Natural killer cell treated with Interleukin-12 subunit alpha and Interleukin-12 subunit beta and Interleukin-15 and Interleukin-18, amount 100 ng/mL, for 72 hours (primary cell): ENCODE measurements at places on chromosomes 7 and 10. TPM values are rescaled to one million over a fixed set of nuclear protein-coding genes. Genes with fewer than 3 reads are reported as not detected.
A peak's percentile ranks its signal among the peaks of the same experiment; 100 is the strongest.

- H3K4me1 ChIP-seq = no peaks in the 10 kb centered on the region
- H3K36me3 ChIP-seq = no peaks in the 10 kb centered on the region
- H3K27ac ChIP-seq = no peak overlapping the region
- H3K27me3 ChIP-seq = peaks cover 5% of the 10 kb centered on the region
- DNase-seq = peak; percentile 5
- H3K4me3 ChIP-seq = no peak overlapping the region
Observed at GRCh38 chr10:42959833-42960232, 117.0 kb upstream of the RET start.

- no peaks in the 10 kb centered on the region for H3K4me1 ChIP-seq
- H3K27me3 ChIP-seq = no peaks in the 10 kb centered on the region
- DNase-seq = no peak
- H3K4me3 ChIP-seq = no peak overlapping the region
Observed at GRCh38 chr10:59047180-59047579, 129.3 kb upstream of the PHYHIPL start.

DNA sequence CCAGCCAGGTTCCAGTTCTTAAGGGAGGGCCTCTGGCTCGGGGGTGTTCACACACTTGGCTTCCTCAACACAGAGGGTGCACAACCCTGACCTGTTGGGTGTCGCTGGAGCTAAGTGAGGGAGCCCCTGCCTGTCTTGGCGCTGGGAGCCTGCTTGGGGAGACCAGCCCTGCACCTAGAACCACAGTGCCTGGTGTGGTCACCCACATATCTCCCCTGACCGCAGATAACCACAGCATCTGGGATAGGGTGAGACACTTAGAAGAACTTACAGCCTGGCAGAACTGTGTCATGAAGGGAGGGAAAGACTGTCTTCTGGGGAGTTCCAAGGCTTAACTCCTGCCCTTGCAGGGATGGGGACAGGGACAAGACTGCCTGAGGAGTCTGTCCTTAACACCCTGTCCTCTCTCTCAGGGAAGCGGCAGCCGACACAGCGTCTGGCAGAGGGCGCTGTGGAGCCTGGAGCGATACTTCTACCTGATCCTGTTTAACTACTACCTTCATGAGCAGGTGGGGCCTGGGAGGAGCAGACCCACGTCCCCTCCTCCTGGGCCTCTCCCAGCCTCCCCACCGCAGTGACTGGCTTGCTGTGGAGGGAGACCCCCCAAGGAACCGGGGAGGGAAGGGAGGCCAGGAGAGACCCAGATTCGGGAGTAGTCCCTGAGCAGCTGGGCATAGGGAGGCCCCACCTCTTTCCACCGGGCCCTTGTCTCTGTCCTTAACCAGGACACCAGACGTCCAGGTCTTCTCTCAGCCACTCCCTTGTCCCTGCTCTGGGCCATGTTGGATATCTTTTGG is 59.0 kb downstream of the PALD1 start:
- no peak overlapping the region for H3K27ac ChIP-seq
- H3K27me3 ChIP-seq = peaks cover 5% of the 10 kb centered on the region
- no peak overlapping the region for H3K4me3 ChIP-seq
- H3K4me1 ChIP-seq = peaks cover 8% of the 10 kb centered on the region
- no peak for DNase-seq
- H3K36me3 ChIP-seq = no peaks in the 10 kb centered on the region

DNA sequence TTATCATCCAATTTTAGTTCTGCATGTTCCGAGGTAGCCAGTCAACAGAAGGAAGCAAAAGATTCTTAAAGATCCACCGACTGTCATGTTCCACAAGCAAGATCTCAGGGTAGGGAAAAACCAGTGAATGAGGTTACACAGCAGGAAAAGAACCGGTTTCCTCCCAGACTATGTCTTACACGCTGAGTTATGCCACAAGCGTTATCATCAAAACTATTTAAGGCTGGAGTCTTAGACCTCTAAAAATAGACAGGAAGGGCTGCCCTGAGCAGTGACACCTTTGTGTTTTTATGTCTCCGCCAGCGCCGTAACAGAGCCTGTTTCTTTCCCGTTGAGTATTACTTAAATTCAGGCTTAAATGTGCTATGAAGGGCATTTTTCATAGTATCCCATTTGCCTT is 48.3 kb downstream of the PROSER2 start:
- H3K4me1 ChIP-seq = peaks cover 4% of the 10 kb centered on the region
- no peak overlapping the region for H3K27ac ChIP-seq
- no peak for DNase-seq
- no peaks in the 10 kb centered on the region for H3K36me3 ChIP-seq
- peaks cover 7% of the 10 kb centered on the region for H3K27me3 ChIP-seq

DNA sequence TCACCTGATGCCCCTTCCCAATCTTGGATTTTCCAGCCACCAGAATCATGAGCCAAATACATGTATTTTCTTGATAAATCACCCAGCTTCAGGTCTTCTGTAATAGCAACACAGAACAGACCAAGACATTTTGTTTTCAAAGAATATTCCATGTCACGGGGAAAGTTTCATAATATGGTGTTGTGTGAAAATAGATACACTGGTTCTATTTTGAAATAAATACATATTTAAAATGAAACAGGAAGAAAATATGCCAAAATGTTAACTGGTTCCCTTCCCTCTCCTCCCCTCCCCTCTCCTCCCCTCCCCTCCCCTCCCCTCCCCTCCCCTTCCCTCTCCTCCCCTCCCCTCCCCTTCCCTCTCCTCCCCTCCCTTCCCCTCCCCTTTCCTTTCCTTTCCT is 30.3 kb upstream of the CAMK1D start:
- H3K36me3 ChIP-seq = no peaks in the 10 kb centered on the region
- no peak for DNase-seq
- H3K4me1 ChIP-seq = no peaks in the 10 kb centered on the region

DNA sequence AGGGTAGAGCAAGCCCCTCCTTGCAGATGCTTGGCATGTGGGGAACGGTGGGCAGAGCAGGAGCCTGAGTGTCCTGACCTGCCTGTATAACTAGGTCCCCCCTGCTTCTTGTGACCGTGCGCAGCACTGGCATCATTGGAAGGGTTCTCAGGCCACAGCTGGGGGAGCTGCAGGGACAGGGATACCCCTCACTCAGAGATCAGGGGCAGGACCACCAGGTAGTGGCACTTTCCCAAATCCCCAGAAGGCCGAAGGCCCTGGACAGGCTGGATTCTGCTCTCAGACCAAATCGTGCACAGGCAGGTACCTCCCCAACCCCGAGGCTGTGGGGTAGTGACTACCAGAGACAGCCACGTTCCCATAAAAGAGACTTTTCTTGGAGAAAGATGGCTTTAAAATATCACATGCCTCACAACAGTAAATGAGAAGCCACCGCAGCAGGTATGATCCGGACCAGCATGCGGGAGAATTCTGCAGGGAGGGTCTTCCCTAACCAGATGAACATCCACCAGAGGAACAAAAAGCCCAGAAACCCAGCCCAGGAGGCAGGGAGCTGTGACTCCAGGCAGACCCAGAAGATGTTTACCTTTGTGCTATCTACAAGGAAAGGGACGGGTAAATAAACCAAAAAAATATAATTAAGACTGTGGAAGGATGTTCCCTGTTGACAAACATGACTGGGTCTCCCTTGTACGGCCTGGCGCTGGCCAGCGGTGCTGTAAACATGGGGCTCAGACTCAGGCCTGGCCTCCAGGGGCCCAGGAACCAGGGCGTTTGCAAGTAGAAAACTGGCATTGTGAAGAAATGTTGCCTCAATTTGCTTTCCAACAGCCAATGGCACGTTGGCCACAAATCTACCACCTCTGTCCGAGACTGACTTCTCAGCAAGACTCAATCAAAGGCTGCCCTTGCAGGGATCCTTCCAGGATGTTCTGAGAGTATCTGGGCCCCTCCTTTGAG is 180.0 kb downstream of the TNS3 start:
- H3K36me3 ChIP-seq = no peaks in the 10 kb centered on the region
- no peak for DNase-seq
- H3K4me1 ChIP-seq = no peaks in the 10 kb centered on the region
- H3K27me3 ChIP-seq = peaks cover 7% of the 10 kb centered on the region
- H3K27ac ChIP-seq = no peak overlapping the region

DNA sequence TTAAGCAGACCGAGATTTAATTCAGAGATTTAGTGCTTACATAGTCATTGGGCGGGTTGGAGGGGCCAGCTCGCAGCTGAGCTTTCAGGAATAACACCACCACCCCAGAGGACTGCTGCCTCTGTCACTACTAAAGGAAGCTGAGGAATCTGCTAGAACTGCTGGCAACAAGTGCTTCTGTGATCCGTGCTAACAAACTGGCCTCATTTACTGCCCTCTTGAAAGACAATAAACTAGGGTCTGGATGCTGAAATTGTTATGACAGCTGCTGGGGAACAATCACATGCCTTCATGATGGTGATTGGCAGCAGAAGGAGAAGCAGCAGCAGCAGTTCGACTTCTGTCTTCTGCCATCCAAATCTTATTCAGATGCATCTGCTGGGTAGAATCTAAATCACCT is 285.5 kb upstream of the TAC1 start:
- H3K27ac ChIP-seq = no peak overlapping the region
- no peak for DNase-seq

DNA sequence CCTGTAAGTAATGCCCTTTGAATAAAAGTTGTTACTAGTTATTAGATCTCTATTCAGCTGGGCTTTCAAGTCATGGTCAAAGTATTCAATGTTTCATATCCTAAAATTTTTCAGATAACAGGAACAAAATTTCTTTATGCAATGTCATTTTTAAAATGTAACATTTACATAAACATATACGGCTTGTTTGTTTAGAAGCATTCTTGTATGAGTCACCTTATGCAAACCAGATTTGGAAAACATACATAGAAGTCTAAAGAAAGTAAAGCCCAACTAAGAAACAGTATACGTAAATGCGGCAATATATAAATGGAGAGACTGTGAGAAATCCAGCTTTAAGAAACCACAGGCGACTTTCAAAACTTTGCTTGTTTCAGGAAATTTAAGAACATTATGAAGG is 10.5 kb downstream of the TMEM168 start:
- peaks cover 21% of the 10 kb centered on the region for H3K36me3 ChIP-seq
- DNase-seq = no peak
- no peak overlapping the region for H3K4me3 ChIP-seq
- H3K27ac ChIP-seq = no peak overlapping the region
- H3K4me1 ChIP-seq = peaks cover 16% of the 10 kb centered on the region

GRCh38 chr7:43461349-43462024 is 121.4 kb upstream of the STK17A start:
- H3K4me3 ChIP-seq = no peak overlapping the region
- peaks cover 25% of the 10 kb centered on the region for H3K27me3 ChIP-seq
- H3K36me3 ChIP-seq = no peaks in the 10 kb centered on the region
- no peak for DNase-seq
- no peak overlapping the region for H3K27ac ChIP-seq

DNA sequence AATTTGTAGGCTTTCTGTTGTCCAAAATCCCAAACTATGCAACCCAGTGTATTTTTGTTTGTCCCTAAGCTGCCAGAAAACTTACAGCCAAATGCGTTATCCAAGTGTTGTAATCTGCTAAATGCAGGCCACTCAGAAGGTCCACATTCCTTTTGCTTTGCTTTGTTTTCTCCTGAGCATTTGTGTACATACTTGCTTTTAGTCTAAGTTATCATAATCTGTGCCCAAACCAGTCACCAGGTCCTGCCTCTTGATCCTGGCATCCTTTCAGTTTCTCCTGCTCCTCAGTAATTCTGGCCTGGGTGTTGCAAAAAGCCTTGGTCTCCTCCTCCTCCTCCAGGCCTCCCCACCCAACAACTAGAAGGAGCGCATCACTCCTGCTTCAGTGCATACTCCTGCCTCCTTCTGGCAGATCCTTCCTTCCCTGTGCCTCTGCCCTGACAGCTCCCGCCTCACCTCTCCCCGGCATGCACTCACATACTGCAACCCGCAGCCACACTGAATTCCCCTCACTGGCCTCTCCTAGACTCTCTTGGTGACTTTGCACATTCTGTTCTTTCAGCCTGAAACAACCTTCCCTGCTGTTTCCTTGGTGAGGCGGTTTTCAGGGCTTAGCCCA is 2.3 kb downstream of the DENND2A start:
- no peaks in the 10 kb centered on the region for H3K36me3 ChIP-seq
- no peak overlapping the region for H3K4me3 ChIP-seq
- H3K27ac ChIP-seq = no peak overlapping the region

DNA sequence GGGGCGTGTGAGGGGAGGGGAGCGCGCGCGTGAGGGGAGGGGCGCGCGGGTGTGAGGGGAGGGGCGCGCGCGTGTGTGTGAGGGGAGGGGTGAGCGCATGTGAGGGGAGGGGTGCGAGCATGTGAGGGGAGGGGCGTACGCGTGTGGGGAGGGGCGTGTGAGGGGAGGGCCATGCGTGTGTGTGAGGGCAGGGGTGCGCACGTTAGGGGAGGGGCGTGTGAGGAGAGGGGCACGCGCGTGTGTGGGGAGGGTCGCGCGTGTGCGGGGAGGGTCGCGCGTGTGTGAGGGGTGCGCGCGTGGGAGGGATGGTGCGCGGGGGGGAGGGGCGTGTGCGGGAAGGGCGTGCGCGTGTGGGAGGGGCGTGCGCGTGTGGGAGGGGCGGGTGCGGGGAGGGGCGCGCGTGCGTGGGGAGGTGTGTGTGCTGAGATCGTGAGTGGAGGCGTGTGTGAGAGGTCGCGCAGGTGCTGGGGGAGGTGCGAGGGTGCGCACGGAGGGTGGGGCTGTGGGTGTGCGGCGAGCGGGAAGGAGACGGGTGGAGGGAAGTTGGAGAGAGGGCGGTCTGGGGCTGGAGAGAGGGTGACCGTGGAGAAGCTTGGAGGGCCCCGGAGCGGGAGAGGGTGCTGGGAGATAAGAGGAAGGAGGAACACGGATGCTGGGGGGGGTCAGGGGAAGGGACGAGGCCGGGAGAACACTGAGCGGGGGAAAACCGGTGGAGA is 19.7 kb downstream of the MXI1 start:
- H3K27me3 ChIP-seq = peaks cover 16% of the 10 kb centered on the region
- peak; percentile 67 for DNase-seq
- peak overlapping the region; percentile 83 for H3K27ac ChIP-seq

DNA sequence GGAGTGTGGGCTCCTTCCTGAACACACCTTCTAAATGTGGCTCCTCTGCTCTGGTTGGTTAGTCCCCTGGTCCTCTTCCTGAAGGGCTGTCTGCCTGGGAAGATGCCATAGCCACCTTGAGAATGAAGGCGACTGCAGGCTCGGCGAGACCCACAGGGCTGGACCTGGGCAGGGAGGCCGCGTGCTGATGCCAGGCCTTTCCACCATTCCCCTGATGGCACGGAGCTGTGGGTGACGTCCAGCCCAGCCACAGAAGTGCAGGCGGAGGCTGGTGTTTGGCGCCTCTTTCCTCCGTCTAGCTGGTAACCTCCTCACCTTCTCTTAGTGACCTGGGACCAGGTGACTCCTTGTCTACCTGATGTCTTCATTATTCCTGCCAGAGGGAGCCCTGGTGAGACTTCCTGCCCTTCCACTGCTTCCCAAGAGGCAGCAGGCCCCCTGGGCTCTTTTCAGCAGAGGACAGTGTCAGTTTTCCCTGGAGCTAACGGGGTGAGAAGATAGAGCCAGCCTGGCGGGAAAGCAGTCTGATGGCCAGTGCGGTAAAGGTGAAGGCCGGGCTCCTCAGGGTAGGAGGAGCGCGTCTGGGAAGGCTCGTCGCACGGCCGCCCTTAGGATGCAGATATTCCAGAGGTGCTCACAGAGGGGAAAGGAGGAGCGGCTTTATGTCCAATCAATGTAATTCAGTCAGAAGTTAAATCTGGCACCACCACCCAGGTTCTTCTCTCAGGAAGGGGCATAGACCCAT is 34.9 kb downstream of the GBX1 start:
- no peaks in the 10 kb centered on the region for H3K4me1 ChIP-seq
- no peak for DNase-seq
- H3K27me3 ChIP-seq = no peaks in the 10 kb centered on the region
- no peak overlapping the region for H3K27ac ChIP-seq

GRCh38 chr10:131172433-131172832 is 139.1 kb downstream of the TCERG1L start:
- no peaks in the 10 kb centered on the region for H3K4me1 ChIP-seq
- no peak overlapping the region for H3K27ac ChIP-seq
- DNase-seq = no peak
- H3K4me3 ChIP-seq = no peak overlapping the region
- H3K27me3 ChIP-seq = no peaks in the 10 kb centered on the region
- no peaks in the 10 kb centered on the region for H3K36me3 ChIP-seq

Gene TRIL
- total RNA-seq = 0.11 TPM

Gene HTR7
- not detected for total RNA-seq
